ENCODE measurements at places on chromosomes 13 and 19.

DNA sequence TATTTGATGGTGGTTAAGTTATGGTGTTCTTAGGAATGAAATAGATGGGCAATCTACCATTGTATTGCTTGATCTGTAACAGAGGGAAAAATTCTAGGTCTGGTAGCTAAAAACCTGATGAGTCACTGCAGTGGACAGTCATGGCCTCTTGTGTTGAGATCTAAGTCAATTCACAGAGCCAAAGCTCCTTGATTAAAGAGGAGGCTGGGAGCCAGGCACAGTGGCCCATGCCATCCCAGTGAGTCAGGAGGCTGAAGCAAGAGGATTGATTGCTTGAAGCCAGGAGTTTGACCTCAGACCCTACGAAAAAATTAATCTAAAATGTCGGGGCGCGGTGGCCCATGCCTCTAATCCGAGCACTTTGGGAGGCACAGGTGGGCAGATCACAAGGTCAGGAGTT, 67.1 kb upstream of the KPNA3 start:
- DNase-seq: no peak

- DNase-seq: no peak
Measured at GRCh38 chr13:21443171-21443570, 15.9 kb downstream of the ZDHHC20 start.

GRCh38 chr13:92017737-92018136, 619.3 kb downstream of the GPC5 start:
- no peak for DNase-seq

DNA sequence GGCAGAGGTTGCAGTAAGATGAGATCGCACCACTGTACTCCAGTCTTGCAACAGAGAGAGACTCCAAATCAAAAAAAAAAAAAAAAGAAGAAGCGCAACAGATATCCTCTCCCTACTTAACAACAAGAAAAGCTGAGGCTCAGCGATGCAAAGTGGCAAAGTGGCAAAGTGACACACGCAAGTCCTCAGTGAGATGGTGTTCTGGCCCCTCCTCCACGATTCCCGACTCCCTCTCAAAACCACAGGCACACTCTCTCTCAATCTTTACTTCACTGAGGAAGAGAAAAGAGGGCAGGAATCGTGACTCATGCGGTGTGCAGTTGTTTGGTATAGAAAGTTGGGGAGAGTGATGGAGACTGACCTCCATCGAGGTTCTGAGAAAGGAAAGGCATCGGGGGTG, 12.6 kb downstream of the FFAR2 start:
- DNase-seq: no peak

GRCh38 chr13:109131698-109132257, 502.4 kb downstream of the MYO16 start:
- DNase-seq: peak; percentile 81

DNA sequence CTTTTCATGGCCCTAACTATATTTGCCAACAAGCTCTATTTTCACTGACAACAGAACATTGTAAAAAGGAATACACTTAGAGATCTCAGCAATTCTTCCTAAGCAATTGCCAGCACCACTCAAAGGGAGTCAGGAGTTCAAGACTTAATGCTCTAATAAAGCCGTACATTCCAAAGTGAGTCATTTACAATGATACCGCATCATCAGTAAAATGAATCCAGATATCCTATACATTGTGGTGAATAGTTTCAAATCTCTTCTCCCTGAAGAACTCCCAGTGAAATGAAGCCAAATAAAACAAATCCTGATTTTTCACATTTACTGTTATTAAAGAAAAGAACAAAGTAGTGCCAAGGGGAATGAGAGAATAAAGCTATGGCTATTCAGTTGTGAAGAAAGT, 2898.7 kb upstream of the PCDH20 start:
- DNase-seq: no peak

- DNase-seq: no peak
Measured at GRCh38 chr13:24627946-24628345, 52.3 kb upstream of the ATP12A start.

DNA sequence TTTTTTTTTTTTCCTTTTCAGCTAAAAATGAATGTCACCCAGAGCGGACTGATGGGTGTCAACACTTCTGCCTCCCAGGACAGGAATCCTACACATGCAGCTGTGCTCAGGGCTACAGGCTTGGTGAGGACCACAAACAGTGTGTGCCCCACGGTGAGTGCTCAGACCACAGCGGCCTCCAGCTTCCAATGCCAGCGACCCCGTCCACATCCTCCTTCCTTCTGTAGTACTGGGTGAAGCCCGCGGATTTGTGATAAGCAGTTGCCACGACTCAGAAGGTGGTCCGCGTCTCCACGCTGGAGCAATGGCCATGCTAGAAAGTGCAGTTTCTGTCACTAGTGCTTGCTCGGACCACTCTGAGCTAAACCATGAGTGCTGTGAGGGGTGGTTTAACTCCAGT, 6.0 kb downstream of the PROZ start:
- no peak for DNase-seq

DNA sequence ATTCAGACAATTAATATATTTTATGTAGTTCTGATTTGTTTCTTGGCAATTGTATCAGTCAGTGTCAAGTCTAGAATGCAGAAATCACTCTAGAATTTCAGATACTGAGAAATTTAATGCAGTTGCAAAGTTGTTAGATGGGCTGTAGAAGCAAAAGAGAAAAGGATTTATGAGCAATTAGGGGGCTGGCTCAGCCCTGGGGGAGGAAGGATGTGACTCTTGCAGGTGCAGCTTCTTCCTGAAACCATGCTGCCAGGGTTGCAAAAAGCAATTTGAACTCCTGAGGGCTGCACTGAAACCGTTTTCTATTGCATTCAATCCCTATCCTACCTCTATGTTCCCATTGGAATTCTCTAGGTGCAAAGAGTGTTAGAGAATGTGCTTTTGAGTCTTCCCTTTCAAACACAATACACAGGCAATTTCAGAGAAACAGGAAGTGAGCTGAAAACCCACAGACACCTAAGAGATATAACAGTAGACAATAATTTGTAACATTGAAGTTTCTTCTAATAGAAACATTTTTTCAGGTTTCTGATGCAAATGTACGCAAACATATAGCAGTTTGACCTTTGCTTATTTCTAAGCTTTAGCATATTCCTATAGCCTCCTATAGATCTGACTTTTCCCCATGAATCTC, 814.7 kb upstream of the ATXN8OS start:
- DNase-seq: peak; percentile 61

DNA sequence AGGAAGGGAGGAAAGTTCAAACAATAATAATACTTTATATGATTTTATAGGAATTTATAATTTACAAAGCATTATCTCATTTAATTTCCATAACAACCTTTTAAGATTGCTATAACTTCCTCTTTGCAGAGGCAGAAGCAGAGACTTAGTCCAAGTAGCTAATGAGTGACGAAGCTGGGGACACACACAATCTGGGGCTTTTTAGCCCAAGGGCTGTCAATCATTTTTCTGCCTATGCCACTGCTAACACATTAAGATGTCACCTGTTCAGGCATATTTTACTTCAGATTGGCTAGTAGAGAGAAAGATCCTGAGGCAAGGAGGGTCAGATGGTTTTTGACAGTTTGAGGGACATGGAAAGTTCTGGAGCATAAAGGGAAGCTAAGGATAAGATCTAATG, 12.6 kb downstream of the SCEL start:
- DNase-seq: no peak

- no peak for DNase-seq
Measured at GRCh38 chr19:18310118-18310909, 12.6 kb downstream of the LSM4 start.

- no peak for DNase-seq
Measured at GRCh38 chr19:37999309-38000213, 92.6 kb downstream of the SIPA1L3 start.

DNA sequence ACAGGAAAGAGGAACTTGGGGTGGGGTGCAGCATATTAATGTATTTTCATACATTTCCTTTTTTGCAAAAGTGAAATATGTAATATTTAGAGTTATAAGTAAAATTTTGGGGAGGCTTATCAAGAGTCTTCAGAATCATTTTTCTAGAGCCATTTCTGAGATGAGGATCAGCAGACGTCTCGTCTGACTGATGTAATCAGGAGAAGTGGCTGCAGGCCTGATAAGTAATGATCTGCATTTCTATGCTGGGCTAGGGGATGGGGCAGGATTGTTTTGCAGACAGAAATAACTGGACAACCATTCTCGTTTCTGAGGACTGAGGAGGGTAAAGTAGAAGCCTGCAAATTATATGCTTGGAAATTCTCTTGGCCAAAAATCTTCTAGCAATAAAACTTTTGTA, 89.2 kb upstream of the ARGLU1 start:
- no peak for DNase-seq

GRCh38 chr13:44165889-44166496, 207.6 kb upstream of the SERP2 start:
- DNase-seq: no peak

DNA sequence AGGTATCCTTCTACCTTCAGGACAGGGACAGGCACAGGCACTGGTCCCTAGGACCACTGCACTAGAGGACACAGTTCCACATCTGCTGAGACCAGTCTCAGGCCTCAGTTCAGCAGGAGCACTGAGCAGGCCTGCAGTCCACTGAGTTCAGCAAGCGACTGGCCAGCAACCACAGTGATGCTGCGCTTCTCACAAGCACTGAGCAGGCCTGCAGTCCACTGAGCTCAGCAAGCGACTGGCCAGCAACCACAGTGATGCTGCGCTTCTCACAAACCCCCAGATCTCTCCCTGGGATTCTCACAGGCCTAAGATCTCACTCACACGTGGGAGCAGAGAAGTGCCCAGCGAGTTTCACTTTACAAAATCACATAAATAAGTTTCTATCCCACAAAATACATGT, 140.6 kb downstream of the IRS2 start:
- DNase-seq: no peak

DNA sequence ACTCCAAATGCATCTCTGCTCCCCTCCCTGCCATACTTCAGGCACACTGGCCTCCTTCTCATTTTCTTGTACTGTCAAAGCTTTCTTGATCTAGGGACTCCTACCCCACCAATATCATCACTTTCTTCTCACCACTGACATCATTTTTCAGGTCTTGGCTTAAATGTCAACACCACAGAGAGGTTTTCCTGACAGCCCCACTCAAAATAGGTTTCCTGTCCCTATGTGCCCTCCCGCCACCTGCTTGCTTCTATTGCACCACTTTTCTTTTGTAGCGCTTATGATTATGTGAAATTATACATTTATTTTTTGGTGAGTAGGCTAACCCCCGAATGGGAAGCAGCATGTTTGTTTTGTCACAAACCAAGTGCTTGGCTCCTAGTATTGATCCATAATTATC, 164.6 kb downstream of the NDFIP2 start:
- no peak for DNase-seq

DNA sequence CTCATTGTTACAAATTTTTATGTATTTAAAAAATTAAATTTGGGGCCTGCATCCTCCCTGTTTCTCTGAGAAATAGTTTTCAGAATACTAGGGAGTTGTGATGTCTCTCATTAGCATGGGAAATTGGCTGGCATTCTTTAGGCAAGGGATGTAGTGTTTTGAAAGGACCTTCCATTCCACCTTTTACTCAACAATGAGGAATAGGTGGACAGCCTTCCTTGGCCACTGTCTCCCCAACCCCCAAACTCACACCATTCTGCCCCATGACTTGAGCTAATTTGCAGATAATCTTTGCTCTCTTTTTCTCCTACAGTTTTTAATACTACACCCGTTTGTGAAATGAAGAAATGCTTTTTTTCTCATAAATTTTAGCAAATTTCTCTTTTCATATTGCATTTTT, 244.6 kb upstream of the SPRY2 start:
- no peak for DNase-seq

DNA sequence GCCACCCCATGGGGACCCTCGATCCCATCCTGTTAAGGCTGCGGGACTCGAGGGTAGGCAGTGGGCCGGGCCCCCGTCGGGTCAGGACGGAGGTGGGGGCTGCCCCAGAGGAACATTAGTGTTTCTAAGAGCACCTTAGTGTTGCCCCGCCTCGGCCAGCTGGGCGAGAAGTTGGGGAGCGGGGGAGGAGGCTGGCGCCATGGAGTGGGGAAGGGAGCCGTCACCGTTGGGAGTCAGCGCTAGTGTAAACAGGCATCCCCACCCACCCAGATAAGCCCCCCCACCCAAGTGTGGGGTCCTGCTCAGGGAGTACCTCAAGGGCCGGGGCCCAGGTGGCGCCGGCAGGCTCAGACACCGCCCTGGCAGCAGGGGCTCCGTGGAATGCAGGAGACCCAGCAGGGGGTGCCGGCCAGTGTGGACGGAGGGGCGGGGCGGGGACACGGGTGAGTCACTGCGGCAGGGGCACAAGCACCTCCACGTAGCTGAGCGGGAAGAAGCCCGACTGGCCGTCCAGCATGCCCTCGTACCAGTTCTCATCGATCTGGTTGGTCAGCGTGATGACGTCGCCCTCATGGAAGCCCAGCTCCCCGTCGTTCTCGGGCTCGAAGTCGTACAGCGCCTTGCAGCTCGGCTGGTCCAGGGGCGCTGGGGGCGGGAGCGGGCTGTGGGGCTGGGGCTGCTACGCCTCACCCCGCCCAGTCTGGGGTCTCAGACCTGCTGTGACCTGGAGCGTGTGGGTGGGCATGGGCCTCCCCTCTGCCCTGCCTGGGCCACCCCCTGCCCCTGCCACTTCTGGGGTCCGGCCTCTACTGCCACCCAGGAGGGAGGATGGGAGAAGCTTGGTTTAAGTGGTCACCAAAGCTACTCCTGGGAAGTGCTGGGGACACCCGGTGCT, 18.0 kb downstream of the MPND start:
- no peak for DNase-seq

DNA sequence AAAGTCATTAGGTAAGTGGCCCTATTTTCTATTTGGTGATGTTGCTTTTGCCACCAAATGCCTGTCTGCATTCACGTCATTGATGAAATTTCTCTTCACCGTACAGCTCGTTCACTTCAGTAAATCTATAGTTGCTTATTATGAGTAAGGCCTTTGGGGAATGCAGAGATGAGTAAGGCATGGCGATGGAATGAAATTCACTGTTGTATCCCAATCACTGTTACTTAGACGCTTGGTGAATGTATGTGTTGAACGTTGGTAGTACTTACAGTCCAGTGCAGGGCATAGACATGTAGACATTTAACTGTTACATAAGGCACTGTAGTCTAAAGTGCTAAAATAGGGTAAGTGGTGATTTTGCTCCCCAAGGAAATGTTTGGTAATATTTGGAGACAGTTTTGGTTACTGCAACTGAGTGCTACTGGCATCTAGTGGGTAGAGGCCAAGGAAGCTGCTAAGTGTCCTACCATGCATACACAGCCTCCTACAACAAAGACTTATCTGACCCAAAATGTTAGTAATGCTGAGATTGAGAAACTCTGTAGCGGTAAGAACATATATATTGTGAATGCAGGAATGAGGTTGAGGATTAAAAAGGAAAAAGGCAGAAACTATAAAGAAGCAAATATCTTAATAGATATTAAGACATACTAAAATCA, 5.8 kb downstream of the AKAP11 start:
- no peak for DNase-seq

DNA sequence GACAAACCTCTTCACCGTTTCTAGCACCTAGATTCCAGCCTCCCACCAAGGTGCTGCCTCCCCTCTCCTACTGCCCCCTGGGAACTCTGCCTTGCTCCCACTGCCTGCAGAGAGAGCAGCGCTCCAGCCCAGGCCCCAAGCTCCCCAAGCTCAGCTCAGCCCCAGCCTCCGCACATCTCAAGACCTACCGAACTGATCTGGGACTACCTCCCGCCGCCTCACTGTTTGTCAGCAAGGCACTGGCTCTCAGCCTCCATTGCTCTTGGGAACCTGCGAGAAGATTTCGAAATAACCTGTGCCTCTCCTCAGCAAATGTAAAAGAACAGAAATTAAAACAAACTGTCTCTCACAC, 92.4 kb upstream of the GPR183 start:
- DNase-seq: no peak

- DNase-seq: peak; percentile 55
Measured at GRCh38 chr19:36488846-36489117, 579 bp downstream of the ZNF566 start.

- no peak for DNase-seq
Measured at GRCh38 chr19:45587873-45588272, 3.3 kb upstream of the OPA3 start.

Data from RPMI8226 (cell line).